ENCODE measurements at places on chromosomes 4 and X. TPM values are rescaled to one million over a fixed set of nuclear protein-coding genes. Genes with fewer than 3 reads are reported as not detected.

DNA sequence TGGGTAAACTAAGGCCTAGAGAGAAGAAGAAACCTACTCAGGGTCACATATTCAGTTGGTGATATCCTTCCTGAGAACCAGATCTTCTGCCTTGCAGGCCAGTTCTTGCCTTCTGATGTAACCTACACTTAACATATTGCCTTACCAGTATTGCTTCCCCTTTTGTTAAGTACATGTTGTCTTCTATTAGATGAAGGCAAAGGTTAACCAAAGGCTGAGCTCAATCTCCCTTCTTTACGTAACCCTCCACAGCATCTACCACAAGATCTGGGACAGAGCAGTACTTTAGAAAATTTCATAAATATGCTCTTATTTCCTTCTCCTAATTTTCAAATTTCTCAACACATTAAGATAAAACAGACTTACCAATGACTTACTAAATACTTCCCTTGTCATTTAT is 474.4 kb downstream of the SH2D1A start:
- no peak for DNase-seq

ABCD1 gene
- total RNA-seq, result 4.0 TPM

NSG1 gene
- total RNA-seq, result 34.5 TPM

DNA sequence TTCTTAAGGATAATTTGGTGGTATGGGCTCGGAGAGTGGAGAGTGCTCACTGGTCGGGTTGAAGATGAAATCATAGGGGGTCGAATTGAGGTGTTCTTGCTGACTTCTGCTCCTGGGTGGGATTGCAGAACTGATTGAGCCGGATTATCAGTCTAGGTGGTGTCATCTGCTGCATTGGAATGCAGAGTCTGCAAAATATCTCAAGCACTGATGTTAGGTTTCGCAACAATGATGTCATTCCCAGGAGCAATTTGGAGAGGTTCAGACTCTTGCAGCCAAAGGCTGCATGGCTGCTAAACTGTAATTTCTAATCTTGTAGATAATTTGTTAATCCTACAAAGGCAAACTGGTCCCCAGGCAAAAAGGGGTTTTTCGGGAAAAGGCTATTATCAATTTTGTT is 67.7 kb downstream of the RHOH start:
- DNase-seq, result no peak

DNA sequence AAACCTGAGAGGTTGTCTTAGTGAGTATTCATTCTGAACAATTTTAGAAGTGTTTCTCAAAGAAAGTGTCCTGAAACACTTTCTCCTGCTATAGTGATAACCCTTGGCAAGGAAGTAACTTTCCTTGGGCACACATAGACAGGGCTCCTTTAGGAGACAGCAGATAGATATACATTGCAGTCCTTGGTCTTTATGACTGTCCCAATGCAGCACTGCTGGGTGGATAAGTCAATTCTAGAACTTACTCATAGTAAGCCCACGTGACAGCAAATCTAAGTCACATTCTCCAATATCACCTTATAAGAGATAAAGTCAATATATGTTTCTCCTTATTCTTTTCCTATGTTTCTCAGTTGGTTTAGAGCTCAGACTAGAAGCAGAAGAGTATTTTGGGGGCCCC is 46.7 kb downstream of the GPRASP3 start:
- no peak for DNase-seq

DNA sequence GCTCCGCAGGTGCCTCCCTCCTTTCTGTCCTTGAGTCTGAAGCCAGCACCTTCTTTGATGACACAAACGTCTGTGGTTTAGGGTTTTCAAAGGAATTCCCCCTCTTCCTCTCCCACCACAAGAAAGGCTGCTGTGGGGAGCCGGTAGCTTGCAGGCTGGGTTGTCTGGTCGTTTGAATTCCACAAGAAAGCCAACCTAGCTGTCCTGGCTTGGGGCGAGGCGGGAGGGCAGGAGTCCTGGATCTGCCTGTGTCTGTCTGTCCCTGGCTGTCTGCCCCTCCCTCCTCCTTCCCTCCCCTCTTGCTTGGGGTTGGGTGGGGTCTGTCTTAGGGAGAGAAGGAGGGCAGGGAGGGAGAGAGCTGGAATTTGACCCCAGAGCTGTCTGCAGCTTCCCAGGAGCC is 56.3 kb downstream of the SHROOM2 start:
- peak; percentile 47 for DNase-seq

CFAP47 gene
- 0.47 TPM for total RNA-seq

DNA sequence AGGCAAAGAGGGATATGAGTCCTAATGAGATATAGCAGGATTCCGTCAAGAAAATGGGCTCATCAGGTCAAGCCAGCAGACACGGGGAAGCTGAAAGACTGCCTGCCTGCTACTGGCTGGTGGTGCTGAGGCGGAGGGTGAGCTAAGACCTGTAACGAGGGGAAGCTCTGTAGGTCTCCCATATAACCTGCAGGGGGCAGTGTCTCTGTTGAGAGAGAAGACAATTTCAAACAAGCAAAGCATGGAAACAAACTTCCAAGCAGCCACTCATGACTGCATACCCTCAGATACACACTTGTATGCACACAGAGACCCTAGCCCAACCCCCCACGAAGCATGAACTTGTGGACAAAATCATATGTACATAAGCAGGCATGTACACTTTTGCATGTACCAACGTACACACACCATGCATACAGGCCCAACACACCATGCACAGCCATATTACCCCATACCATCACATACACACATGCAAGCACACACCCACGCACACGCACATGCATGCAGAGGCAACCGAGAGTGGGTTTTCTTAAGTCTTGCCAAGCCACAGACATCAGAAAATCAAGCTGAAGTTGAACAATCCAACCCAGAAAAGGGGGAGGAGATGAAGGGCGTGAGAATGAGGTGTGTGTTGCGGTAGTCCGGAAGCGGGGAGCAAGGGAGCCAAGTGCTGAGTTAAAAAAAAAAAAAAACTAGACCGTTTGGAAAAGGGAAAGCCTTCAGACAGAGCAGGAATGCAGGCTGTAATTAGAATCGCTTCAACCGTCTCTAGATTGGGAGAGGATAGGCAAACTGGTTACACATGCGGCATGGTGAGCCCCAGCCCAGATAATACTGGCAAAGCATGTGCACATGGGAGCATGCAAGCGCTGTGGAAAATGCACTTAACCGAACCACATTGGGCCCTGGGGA is 71.0 kb downstream of the PJA1 start:
- DNase-seq, result peak; percentile 76

TMEM156 gene
- not detected for total RNA-seq

- peak; percentile 37 for DNase-seq
Observed at GRCh38 chrX:131366407-131366806, 77.3 kb upstream of the IGSF1 start.

MAGEE2 gene
- 0.39 TPM for total RNA-seq

GRCh38 chr4:70855464-70855863 is 15.8 kb upstream of the GRSF1 start:
- no peak for DNase-seq

FAM53A gene
- total RNA-seq, result 1.6 TPM

DNA sequence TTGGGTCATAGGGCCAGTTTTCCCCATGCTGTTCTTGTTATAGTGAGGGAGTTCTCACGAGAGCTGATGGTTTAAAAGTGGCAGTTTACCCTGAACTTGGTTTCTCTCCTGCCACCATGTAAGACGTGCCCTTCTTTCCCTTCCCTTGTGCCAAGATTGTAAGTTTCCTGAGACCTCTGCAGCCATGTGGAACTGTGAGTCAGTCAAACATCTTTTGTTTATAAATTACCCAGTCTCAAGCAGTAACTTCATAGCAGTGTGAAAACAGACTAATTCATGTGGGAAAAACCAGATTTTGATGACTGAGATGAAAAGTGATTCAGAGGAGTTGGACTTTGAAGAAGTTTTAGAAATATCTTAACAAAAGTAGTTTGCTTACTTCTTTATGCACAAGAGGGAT is 101.4 kb downstream of the ARHGAP10 start:
- no peak for DNase-seq

RTL5 gene
- total RNA-seq, result 0.94 TPM

DNA sequence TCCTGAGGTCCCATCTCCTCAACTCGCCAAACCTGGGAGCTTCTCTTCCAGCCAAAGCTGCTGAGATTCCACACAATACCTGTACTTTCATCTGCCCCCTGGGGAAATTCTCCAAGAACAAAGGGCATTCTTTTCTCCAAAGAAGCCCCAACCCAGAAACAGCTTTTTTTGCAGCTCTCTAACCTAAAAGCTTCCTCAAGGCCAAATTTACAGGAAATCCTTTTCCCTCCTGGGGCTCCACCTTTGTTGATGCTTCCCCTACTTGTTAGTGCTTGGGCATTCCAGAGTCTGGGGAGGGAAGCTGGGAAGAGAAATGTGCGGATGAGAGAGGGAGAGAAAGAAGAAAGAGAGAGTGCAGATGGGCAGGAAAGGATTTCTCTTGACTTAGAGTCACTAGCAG is 24.3 kb downstream of the ZBTB33 start:
- peak; percentile 82 for DNase-seq

- DNase-seq, result peak; percentile 86
Observed at GRCh38 chr4:127586922-127587571, 45.7 kb upstream of the INTU start.

CDKL2 gene
- total RNA-seq, result 1.8 TPM

IQSEC2 gene
- total RNA-seq, result 81.6 TPM

- DNase-seq, result no peak
Observed at GRCh38 chr4:130689181-130689580, 1593.2 kb downstream of the C4orf33 start.

DNA sequence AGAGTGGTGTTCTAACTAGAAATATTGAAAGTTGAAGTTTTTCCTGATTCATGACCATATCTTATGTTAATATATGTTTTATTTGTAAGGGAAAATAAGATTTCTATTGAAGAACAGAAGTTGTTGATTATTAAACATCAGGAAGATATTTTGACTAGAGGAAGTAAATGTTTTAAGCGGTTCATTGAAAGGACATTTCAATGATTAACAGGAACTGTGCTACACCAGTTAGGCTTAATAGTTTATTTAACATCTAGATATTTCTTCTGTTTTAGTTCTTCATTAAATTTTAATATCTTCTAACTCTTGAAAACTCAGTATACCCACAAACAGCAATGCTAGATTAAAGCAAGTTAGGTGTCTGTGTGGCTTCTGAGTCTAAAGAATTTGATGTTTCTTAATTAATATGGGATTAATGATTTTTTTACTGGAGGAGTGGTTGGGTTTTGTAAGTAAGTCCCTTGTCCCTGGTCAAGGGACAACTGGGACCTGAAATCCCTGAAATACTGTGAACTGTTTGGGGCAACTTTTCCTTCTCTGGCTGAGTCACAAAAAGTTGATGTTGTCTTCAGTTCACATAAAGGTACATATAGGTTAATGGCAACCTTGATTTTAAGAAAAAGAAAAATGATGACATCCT is 42.9 kb upstream of the CYP4V2 start:
- no peak for DNase-seq

- DNase-seq, result no peak
Observed at GRCh38 chrX:72114807-72115206, 16.9 kb downstream of the RTL5 start.

GRCh38 chr4:7253837-7254236 is 61.5 kb downstream of the SORCS2 start:
- DNase-seq, result no peak

GRCh38 chrX:144791298-144791697 is 456.0 kb upstream of the SPANXN1 start:
- no peak for DNase-seq

GRCh38 chr4:158682066-158682465 is 10.0 kb downstream of the ETFDH start:
- DNase-seq, result no peak

DNA sequence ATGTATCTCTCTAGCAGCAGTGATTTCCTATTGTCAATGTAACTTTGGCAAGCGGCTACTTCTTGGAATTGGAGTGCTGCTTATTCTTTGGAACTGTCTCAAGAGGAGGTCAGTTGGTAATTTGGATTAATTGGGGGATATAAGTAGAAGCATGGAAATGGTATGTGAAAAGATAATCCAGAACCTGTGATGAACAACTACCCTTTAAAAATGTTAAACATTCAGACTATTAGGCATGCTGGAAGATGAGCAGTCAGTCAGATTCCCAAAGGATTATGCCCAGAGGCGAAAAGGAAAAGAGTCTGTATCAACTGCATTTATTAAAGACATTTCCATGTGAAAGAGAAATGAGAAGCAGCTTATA is 62.5 kb downstream of the SEC24D start:
- no peak for DNase-seq

- DNase-seq, result peak; percentile 32
Observed at GRCh38 chr4:147453561-147454141, 27.2 kb upstream of the EDNRA start.

DNA sequence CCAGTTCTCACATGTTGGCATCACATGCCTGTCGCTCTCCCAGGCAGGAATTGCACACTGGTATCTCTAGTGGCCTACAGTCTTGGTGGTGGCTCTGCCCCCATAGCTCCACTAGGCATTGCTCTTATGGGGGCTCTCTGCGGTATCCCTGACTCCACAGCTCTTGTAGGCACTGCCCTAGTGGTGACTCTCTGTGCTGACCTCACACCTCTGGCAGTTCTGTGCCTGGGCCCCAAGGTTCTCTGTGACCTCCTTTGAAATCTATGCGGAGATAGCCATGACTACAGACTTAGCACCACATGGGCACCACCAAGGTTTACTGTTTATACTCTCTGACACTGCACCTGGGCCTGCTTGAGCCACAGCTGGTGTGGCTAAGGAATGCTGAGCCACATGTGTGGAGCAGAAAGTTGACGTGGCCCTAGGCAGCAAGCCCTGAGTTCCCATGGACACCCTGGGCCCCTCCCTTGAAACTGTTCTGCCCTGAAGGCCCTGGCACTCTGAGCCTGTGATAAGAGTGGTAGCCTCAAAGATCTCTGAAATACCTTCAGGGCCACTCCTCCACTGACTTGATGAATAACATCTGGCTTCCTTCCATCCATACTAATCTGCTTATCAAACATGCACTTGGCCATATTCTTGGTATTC is 8.0 kb downstream of the SLC9B1 start:
- no peak for DNase-seq

DUSP9 gene
- total RNA-seq, result 3.9 TPM

- no peak for DNase-seq
Observed at GRCh38 chr4:153346031-153346430, 1.5 kb downstream of the MND1 start.

IL2 gene
- not detected for total RNA-seq

- no peak for DNase-seq
Observed at GRCh38 chrX:30779453-30780030, 109.5 kb downstream of the TAB3 start.

- DNase-seq, result no peak
Observed at GRCh38 chrX:45063319-45064095, 137.2 kb downstream of the DIPK2B start.

- peak; percentile 19 for DNase-seq
Observed at GRCh38 chr4:64330143-64330542, 79.1 kb downstream of the TECRL start.
